Activated CD4-positive, alpha-beta T cell treated with anti-CD3 and anti-CD28 coated beads, Interleukin-2, amount 10 ng/mL, durations not matched to agents 7 days and 5 days (primary cell): ENCODE measurements at places on chromosomes 12 and 14.

DNA sequence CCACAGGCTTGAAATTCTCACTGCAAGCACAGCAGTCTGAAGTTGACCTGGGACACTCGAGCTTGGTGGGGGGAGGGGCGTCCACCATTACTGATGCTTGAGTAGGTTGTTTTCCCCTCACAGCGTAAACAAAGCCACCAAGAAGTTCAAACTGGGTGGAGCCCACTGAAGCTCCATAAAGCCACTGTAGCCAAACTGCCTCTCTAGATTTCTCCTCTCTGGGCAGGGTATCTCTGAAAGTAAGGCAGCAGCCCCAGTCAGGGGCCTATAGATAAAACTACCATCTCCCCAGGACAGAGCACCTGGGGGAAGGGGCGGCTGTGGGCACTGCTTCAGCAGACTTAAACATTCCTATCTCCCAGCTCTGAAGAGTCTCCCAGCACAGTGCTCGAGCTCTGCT, 31.7 kb upstream of the ST8SIA1 start:
- DNase-seq = no peak
- no peaks in the 10 kb centered on the region for H3K36me3 ChIP-seq
- no peak overlapping the region for H3K4me3 ChIP-seq

- H3K36me3 ChIP-seq = no peaks in the 10 kb centered on the region
- no peak overlapping the region for H3K4me3 ChIP-seq
- H3K27ac ChIP-seq = no peak overlapping the region
- no peak for DNase-seq
These were observed 145.8 kb downstream of the TSPAN9 start for GRCh38 chr12:3222979-3223378.

DNA sequence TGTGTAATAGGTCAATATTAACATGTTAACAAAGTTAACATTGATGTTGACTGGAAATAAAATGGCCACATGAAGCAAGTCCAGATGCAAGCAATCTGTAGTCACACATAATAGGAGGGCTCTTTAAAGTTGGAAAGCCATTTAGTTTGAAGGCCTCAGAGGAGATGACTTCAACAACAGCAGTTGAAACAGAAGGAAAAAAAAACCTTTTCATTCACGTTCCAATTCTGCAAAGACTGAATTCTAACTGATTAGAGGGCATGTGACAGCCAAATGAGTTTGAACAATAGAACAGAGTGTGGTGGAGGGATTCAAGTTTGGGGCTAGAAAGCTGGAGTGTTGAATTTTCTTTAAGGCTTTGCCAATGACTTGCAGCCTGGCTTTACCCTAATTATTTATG, 41.5 kb upstream of the DAAM1 start:
- DNase-seq = no peak
- H3K36me3 ChIP-seq = no peaks in the 10 kb centered on the region
- no peak overlapping the region for H3K27ac ChIP-seq
- H3K4me3 ChIP-seq = no peak overlapping the region

DNA sequence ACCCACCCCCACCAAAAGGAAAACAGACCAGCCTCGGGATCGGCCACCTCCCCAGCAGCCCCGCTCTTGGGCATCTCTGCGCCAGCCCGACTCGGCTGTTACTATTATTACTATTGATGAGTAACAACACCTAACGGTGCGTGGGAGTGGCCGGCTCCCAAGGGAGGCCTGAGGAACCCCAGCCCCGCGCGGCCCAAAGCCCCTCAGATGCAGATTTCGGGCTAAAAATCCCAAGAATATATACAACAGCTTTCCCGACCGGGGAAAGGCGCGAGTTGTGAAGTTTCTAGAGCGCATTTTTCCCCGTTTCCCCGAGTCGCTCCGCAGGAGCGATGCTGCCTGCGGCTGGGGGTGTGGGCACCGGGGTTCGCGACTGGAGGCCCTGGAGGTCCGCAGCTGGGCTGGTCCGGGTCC, 565 bp downstream of the NT5DC3 start:
- no peaks in the 10 kb centered on the region for H3K36me3 ChIP-seq
- peaks cover 18% of the 10 kb centered on the region for H3K4me1 ChIP-seq
- no peak for DNase-seq
- H3K27me3 ChIP-seq = peaks cover 14% of the 10 kb centered on the region
- peak overlapping the region; percentile 84 for H3K27ac ChIP-seq
- H3K4me3 ChIP-seq = peak overlapping the region; percentile 78

DNA sequence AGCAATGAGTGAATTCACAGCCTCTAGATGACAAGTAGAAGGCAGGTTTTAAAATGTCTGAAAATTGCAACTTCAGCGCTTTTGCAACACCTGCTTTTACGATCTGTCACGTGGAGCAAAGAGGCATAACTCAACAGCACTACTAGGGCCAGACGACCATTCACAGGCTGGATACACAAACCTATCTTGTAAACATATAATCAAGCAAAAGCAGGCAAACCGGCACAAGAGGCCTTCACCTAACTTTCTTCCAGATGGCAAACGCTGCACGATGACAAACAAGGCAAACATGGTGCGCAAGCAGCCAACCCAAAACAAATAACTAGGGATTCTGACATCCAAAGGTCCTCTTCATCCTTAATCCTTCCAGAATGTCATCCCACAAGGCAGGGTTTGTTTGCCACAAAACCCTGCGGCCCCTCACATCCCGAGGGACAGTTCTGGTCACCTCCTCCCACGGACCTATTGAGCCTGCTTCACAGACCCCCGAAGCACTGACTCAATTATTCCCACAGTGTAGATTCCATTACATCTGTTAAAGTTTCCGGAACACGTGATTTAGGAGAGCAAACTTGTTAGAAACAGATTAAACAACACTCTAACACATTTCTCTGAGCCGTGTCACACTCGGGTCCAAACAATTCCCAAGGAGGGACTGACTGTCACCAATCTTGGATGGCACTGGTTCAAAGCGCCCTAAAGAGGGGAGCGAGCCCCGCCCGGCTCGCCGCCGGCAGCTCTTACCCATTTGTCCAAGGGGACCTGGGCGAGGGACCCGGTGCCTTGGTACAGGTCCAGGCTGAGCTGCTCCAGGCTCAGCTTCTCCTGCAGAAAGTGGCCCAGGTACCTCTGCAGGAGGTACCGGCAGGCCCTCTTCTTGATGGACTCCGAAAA, 823 bp downstream of the ATG2B start:
- H3K4me3 ChIP-seq = peak overlapping the region; percentile 79
- H3K27me3 ChIP-seq = no peaks in the 10 kb centered on the region
- H3K27ac ChIP-seq = peak overlapping the region; percentile 91
- H3K36me3 ChIP-seq = peaks cover 4% of the 10 kb centered on the region
- DNase-seq = peak; percentile 72

- H3K27ac ChIP-seq = no peak overlapping the region
- peaks cover 12% of the 10 kb centered on the region for H3K27me3 ChIP-seq
- H3K4me1 ChIP-seq = no peaks in the 10 kb centered on the region
These were observed 13.9 kb downstream of the PAX9 start for GRCh38 chr14:36675581-36675980.

DNA sequence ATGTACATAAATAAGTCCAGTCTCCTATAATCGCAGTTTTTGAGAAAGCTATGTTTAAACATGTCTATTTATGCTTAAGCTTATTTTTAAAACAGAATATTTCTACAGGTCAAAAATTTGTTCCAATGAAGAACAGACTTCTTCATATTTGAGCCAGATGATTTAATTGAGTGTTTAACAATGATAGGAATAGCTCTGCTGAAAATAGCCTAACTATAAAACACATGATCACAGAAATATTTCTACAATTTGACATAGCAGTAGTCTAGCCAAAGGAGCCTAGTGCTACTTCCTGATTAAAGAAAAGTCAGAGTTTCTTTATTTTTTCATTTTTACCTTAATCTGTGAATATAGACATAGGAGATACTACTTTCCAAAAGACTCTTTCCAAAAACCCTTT, 29.4 kb downstream of the DCP1B start:
- no peak for DNase-seq
- H3K36me3 ChIP-seq = no peaks in the 10 kb centered on the region
- no peaks in the 10 kb centered on the region for H3K4me1 ChIP-seq
- H3K27me3 ChIP-seq = no peaks in the 10 kb centered on the region
- H3K27ac ChIP-seq = no peak overlapping the region

GRCh38 chr14:80278293-80279023, 67.2 kb upstream of the DIO2 start:
- H3K4me3 ChIP-seq = no peak overlapping the region
- no peaks in the 10 kb centered on the region for H3K36me3 ChIP-seq
- H3K27ac ChIP-seq = no peak overlapping the region
- H3K4me1 ChIP-seq = no peaks in the 10 kb centered on the region
- no peak for DNase-seq

DNA sequence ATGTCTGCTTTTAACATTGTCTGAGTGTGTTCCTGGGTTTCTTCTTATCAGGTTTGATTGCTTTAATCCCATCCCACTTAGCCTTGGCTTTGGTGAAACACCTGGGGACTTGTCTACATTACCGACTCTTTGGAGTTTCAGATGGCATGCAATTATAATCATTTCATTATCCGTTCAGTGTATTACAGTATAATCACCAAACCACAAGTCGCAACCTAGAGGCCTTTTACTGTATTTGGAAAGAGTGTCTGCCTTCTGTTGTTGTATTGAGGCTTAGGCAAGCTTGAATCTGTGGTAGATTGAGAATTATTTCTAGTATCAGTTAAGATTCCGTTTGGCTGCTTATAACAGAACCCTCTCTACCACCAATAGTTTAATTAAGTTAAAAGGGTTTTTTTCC, 103.9 kb downstream of the TGFB3 start:
- peaks cover 7% of the 10 kb centered on the region for H3K4me1 ChIP-seq
- no peaks in the 10 kb centered on the region for H3K27me3 ChIP-seq
- no peak overlapping the region for H3K27ac ChIP-seq
- no peak for DNase-seq
- no peak overlapping the region for H3K4me3 ChIP-seq

DNA sequence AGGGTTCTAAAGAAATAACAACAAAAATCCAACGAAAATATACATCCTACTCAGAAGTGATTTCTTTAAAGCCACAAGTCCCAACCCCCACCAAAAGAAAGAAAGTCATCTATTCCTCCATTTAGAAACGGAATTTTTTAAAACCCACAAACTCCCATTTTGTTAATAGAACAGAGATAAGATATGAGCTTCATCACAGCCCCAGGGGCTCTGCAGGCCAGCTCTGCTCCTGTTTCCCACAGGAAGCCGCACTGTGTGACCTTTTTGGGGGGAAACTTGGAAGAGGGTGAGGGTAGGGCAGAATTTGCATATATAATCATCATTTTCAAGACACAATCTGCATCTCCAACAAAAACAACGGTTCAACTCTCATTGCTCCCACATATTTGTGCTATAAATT, 2.8 kb downstream of the FBXL14 start:
- H3K4me1 ChIP-seq = peaks cover 61% of the 10 kb centered on the region
- DNase-seq = no peak
- no peaks in the 10 kb centered on the region for H3K27me3 ChIP-seq
- H3K4me3 ChIP-seq = peak overlapping the region; percentile 96
- H3K27ac ChIP-seq = peak overlapping the region; percentile 84

DNA sequence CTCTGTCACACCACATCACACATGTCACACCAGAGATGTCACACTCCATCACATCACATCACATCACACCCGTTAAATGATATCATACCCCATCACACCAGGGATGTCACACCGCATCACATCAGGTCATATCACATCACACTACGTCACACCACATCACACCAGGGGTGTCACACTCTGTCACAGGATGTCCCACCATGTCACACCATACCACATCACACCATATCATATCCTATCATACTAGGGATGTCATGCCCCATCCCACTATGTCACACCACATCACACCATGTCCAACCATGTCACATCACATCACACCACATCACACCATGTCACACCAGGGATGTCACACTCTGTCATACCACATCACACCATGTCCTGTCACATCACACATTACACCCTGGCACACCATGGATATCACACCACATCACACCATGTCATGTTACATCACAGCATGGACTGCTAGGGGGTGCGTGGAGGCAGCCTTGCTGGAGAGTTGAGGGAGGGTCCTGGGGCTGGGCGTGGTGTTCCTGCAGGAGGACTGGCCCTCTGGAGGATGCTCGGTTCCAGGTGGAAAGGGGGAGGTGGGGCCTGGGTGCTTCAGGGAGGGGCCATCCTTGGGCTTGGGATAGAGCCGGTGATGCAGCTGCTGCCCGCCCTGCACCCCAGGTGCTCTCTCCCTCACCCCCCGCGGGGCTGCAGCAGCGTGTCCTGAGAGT, 134.6 kb downstream of the TMEM121 start:
- no peaks in the 10 kb centered on the region for H3K4me1 ChIP-seq
- no peak overlapping the region for H3K4me3 ChIP-seq
- DNase-seq = no peak

- H3K4me1 ChIP-seq = peaks cover 2% of the 10 kb centered on the region
- H3K4me3 ChIP-seq = no peak overlapping the region
- H3K36me3 ChIP-seq = no peaks in the 10 kb centered on the region
- DNase-seq = peak; percentile 52
- peaks cover 5% of the 10 kb centered on the region for H3K27me3 ChIP-seq
- no peak overlapping the region for H3K27ac ChIP-seq
These were observed 2.9 kb downstream of the RDH12 start for GRCh38 chr14:67704484-67705089.

DNA sequence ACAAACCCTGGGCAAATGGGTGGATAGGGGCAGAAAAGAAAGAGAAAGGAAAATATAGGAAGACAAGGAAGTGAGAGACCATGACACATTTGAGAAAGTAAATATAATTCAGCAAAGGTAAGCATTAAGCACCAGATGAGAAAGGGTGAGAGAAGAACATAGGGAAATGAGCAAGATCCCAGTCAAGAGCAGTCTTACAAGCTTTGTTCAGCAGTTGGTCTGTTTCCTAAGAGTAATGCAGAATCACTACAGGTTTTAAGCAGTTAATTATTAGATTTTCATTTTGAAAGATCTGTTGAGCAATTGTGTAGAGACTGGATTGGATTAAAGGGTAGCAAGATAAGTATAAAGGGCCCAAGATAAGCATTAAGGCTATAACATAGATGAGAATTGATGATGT, 146.3 kb downstream of the PLCZ1 start:
- no peaks in the 10 kb centered on the region for H3K27me3 ChIP-seq
- DNase-seq = no peak
- no peak overlapping the region for H3K4me3 ChIP-seq
- H3K4me1 ChIP-seq = no peaks in the 10 kb centered on the region

DNA sequence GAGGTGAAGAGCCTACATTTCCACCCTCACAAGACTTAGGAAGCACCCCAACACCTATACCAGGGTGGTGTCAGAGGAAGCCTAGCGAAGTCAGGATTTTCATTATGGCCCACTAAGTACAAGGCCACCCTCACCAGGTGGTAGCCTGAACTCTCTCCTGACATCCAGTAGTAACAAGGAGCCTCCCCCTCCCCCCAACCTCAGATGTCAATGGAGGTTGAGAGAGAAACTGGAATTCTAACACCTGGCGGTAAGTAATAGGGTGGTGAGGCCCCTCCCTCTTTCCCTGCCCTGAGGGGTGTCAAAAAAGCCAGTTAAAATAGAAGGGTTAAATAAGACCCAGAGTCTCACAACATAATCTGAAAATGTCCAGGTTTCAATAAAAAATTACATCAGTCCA, 37.6 kb downstream of the SINHCAF start:
- no peak overlapping the region for H3K4me3 ChIP-seq
- peaks cover 2% of the 10 kb centered on the region for H3K4me1 ChIP-seq
- peak overlapping the region; percentile 50 for H3K27ac ChIP-seq
- peaks cover 64% of the 10 kb centered on the region for H3K36me3 ChIP-seq
- no peaks in the 10 kb centered on the region for H3K27me3 ChIP-seq
